Ecto neural progenitor cell (in vitro differentiated cells): ENCODE measurements at places on chromosomes 7 and 10.

DNA sequence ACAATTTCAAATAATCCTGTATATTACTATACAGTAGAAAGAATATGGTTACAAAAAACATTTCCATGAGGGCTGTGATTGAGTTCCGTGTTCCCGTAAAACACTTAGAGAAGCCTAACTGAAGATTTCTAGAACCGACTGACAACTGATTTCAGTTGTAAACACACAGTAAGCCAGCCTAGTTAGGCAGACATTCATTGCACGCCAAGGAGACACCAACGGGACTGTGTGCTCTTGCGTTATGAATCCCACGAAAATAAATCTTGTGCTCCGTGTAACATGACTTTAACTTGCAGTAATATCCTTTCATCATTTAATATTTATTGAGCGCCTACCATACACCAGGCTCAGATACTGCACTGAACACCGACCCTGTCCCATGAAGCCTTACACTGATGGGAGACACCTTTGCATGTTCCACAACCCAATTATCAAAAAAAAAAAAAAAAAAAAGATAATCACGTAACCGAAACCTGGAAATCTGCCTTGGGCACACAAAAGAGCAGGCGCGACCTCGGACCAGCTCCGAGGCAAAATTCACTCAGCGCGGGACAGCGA, 420 bp upstream of the KLHL7 start:
- DNase-seq: no peak

- DNase-seq: no peak
These were observed 40.9 kb upstream of the ATRNL1 start for GRCh38 chr10:115052226-115052625.

GRCh38 chr7:43458330-43459018, 124.4 kb upstream of the STK17A start:
- no peak for DNase-seq

- DNase-seq: no peak
These were observed 26.2 kb upstream of the FRMD4A start for GRCh38 chr10:14356921-14357320.

- no peak for DNase-seq
These were observed 30.4 kb downstream of the DDC start for GRCh38 chr7:50534690-50535290.

DNA sequence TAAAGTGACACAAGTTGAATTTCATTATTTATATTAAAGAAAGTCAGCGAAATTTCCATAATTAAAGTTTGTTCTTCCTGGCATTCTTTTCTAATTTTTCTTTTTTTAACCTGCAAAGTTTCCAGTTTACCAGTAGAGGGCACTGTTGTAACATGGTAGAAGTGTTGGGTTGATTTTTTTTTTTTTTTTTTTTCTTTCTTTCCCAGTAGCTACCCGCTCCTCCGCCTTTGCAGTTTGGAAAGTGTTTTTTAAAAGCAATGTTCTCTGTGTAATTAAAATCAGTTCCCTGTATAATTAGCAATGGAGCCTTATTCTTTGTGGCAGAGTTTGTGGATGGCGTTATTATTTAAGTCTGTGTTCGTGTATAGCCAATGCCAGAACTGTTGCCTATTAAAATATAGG, 53.7 kb downstream of the TAF3 start:
- no peak for DNase-seq

- DNase-seq: no peak
These were observed 289.0 kb upstream of the PHYHIPL start for GRCh38 chr10:58887474-58887873.

DNA sequence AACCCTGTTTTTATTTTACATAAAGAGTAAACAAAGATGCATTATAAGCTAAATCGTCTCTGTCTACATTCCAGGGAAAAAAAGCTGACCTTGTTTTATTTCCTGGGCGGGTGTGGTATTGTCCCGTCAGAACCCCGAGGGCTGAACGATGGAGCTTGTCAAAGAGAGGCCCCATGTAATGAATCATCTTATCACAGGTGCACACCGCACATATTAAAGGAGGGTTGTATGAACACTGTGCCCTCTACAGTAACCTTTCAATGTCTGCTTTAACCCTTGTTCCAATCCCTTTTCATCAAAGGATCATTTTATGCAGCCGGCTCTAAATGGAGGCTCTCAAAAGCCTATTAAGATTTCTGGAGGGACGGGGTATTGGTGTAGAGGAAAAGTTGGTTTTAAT, 158.5 kb upstream of the YAE1 start:
- no peak for DNase-seq

DNA sequence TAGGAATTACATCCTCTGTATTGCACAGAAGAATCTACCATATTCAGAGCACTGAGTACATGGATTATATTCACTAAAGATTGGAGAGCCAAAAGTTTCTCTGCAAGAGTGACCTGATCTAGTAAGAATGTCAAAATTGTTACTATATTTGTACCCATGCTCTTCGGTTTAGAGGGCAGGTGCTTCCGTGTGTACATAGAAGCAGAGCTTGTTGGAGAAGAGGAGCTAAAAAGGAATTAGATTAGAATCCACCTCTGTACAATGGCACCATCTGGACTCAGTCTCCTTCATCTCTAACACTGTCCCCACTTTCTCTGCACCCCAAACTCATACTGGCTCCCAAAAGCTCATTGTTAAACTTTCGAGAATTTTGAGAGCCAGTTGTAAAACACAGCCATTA, 8.3 kb downstream of the CALD1 start:
- DNase-seq: no peak

- DNase-seq: no peak
These were observed 403.6 kb downstream of the SEMA3D start for GRCh38 chr7:84783141-84783778.

- no peak for DNase-seq
These were observed 33.6 kb downstream of the WAC start for GRCh38 chr10:28566458-28567015.

- DNase-seq: no peak
These were observed 2.9 kb downstream of the CPXM2 start for GRCh38 chr10:123888751-123889150.

- peak; percentile 84 for DNase-seq
These were observed 1.1 kb upstream of the PWWP2B start for GRCh38 chr10:132395704-132396493.

GRCh38 chr10:130141878-130142277, 5.7 kb downstream of the GLRX3 start:
- no peak for DNase-seq

- DNase-seq: no peak
These were observed 8.5 kb downstream of the EPHB4 start for GRCh38 chr7:100818825-100819224.

DNA sequence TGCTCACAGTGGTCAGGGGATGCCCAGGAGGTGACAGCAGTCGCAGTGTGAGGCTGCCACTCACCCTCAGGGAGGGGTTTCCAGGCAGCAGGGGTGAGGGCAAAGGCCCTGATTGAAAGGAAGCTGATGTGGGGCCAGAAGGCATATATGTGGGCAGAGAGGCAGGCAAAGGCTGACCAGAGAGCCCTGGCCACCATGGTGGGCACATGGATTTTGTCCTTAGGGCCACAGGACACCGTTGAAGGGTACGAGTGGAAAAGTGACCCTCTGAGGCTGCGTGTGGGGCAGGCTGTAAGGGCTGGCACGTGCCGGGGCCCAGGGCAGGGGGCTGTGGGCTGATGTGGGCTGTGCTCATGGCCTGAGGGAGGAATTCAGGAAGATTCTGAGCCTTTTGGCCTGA, 57.5 kb upstream of the ZNF32 start:
- peak; percentile 32 for DNase-seq

DNA sequence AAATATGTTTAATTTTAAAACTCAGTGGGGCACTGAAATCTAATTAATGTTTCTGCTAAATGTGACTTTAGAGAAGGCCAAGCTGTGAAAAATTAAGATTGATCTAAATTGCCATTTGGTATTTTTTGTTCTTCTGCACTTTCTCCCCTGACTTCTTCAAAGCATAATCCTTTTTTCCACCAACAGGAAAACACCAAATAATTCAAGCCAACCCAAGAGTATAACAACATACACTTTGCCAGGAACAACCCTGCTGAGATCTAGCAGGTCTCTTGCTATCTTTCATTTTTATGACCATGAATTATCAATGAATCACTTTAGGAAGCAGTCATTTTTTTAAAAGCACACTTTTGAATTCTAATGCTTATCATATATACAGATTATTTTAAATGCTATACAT, 100.1 kb downstream of the USP6NL start:
- no peak for DNase-seq
